Fibroblast of villous mesenchyme (primary cell): ENCODE measurements at places on chromosomes 5 and 9. TPM values are rescaled to one million over a fixed set of nuclear protein-coding genes. Genes with fewer than 3 reads are reported as not detected.

ST8SIA4 gene
- total RNA-seq = 3.5 and 4.8 TPM in 2 replicates

STPG3 gene
- not detected in 2 replicates for total RNA-seq

SNCAIP gene
- total RNA-seq = 19.0 and 32.5 TPM in 2 replicates

PCDHGA5 gene
- total RNA-seq = 1.3 and 1.9 TPM in 2 replicates

ACOT12 gene
- total RNA-seq = not detected in 2 replicates

STKLD1 gene
- 0.32 and 2.6 TPM in 2 replicates for total RNA-seq
